ENCODE measurements at places on chromosomes 6 and 20.
A peak's percentile ranks its signal among the peaks of the same experiment; 100 is the strongest.

- DNase-seq = peak; percentile 73
Measured at GRCh38 chr6:135180542-135181332, at the start of gene MYB. Gene MYB (plus strand): TSS chr6:135181308. CDS start chr6:135181514, 206 bp downstream.

GRCh38 chr6:154488248-154488593 lies 22.3 kb downstream of the CNKSR3 start:
- DNase-seq = no peak

GRCh38 chr6:2784061-2784460 lies 18.9 kb downstream of the WRNIP1 start:
- no peak for DNase-seq

DNA sequence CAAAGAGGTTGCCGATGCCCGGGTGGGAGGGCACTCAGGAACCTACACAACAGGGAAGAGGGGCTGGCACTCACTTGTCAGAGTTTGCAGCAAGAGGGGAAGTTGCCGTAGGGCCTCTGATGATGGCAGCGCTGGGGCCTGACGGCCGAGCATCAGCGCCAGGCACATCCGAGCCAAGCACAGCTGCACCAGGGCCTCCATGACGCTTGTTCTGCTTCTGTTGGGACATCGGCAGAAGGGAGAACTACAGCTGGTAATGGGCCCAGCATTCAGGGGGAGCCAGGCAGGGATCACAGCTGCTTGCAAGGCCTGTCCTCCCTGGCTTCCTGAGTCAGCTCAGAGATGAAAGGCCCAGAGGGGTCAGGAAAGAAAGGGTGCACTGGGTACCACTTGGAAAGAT lies 367.7 kb downstream of the CDH4 start:
- no peak for DNase-seq

DNA sequence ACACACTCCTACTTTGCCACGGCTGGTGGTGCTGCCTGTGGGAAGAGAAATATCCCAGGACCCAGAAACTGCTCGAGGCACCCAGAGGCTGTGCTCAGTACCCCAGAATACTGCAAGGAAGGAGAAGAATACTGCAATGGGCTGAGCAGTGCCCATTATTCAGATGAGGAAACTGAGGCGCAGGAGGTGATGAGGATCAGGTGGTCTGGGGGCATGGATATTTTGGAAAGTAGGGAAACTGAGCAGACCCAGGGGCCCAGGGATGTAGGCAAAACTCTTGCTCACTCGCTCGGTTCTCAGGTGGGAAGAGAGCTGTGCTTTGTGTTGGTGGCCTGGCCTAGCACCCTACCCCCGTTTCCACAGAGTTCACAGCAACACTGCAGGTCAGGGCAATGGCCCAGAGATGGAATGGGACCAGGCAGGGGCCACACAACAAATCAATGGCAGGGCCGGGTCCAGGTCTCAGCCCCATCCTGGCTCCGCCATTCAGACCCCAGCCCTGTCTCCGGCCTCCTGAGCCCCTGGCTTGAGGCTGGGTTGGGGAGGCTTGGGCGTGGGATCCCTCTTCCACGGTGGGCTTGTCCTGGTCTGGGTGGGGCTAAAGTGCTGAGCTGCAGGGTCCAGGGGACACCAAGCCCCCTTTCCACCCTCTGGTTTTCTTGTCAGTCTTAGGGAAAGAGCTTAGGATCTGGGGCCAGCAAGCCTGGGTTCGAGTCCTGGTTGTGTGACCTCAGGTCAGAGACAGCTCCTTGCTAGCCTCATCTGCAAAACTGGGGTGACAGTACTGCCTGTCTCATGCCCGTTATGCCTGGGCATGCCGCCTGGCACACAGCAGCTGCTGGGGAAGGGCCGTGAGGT lies 33.9 kb downstream of the SUN5 start:
- no peak for DNase-seq

- DNase-seq = no peak
Measured at GRCh38 chr20:47373206-47373733, 16.8 kb upstream of the ZMYND8 start.

GRCh38 chr6:140403020-140403419 lies 1028.6 kb upstream of the CITED2 start:
- no peak for DNase-seq

DNA sequence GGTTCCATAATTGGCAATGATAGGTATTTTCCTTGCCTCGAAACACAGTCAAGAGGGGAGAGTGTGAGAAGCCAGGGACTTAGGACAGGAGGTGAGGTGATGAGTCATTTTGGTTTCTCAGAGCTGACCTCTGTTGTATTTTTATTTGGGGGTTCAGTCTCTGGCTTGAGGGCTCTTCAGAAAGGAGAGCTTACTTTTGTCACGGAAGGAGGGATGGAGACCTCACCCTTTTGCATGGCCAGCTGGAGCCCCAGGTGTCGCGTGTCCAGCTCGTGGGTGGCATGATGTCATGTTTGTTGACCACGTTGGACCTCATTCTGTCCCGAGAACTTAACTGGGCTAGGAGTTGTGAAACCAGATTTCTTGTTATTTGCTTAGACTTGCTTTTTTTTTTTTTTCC lies 293.9 kb downstream of the QKI start:
- no peak for DNase-seq

GRCh38 chr6:29112135-29112534 lies 4.3 kb downstream of the OR2J3 start:
- DNase-seq = no peak

DNA sequence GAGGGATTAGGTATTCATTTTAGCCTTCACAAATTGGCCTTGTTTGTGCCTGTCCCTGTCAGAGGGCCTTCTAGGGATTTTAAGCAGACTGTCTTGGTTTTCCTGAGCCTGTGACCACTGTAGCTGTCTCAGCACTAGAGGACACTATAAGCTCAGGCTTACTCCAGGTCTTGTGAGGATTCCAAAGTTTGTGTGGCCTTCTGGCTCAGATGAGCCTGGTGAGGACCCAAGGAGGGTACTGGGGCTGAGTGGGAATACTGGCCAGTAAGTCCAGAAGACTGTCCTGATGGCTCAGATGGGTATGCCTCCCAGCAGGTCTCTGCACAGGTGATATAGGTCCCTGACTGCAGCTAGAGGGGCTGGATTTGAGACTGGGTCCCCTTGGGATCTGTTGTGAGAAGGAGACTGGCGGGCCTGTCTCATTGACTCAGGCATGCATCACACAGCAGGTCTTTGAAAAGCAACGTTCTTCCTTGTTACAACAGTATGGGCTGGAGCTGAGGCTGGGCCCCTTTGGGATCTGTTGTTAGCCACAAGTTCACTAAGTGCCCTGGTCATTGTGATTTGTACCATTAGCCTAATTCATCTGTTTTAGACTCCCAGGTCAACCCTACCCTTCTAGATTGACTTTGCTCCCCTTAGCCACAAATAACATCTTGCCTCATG lies 26.3 kb upstream of the TFB1M start:
- DNase-seq = peak; percentile 3

- DNase-seq = no peak
Measured at GRCh38 chr6:19551611-19552010, 285.6 kb upstream of the ID4 start.

DNA sequence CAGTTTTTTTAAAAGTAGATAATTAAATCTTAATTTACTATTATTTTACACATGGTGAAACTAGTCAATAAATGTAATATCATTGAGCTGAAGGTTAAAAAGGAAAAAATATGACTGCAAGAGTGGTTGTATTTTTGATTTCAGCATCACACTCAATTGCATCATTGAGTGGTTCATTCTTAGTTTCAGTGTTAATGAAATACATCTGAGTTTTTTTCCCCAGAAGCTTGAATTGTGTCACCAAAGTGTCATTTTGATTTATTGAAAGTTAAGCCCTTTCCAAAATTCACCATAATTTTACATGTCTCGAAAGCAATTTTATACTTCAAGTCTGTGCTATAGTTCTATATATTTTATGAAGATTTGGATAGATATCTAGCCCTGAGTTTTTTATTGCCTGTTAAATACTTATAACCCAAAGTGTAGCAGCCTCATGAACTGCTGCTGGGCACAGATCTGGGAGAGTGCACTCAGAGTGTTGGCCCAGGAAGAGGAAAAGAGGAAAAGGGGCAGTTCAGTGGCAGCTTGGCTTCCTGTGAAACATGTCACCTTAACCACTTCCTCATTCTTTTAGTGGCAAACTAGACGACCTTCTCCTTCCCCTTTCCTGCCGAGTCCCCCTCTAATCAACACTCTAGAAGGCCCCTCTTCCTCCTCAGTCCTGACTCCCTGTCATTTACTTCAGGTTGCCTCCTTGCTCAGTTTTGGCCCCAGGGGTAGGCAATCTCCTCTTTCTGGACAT lies 140.7 kb downstream of the ESR1 start:
- DNase-seq = no peak

DNA sequence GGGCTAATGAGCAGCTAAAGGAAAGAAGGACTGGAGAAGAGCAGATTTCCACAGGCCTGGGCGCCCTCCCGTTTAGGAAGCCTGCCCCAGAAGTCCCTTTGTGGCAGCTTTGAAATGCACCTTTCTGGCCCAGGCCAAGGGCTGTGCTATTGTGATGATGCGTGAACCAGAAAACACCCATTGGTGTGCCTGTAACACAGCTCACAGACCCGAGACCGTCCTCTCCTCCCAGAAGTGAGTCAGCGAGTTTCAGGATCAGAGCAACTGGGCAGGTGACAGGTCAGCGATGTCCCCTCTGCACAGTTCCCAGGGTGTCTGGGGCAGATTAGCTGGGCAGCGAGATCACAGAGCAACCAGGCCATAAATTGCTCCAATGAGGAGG lies 71.9 kb upstream of the SULF2 start:
- DNase-seq = peak; percentile 87

Measured in Caki2 (cell line).